Activated T-helper 9 cell treated with anti-CD3 and anti-CD28 coated beads, Interleukin-2, amount 50 U/mL, for 16 hours (primary cell): ENCODE measurements at places on chromosomes 5 and 9.

DNA sequence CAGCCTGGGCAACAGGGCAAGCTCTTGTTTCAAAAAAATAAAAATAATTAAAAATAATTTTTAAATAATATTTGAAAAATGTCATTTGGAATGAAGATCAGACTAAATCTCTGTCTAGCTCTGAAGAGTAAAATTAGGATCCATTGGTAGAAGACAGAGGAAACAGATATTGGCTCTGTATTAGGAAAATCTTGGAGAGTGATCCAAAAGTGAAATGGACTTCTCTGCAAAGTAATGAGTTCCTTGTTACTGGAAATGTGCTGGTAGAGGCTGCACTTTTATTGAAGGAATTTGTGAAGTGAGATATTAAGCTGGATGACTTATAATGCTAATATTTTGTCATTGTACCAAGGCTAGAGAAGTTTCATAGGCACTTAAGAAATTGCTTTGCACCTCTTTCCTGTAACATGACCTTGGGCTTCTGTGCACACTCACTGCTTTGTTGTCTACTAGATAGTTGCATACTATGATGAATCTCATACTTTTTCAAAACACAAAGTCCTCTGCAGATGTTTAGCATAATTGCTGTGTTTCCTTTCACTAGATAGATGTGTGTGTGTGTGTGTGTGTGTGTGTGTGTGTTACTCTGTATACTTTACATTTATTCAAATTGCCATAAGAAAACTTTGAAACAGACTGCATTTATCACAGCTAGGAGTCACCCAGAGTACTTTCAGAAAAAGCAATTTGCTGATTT is 13.1 kb downstream of the THBS4 start:
- no peak for DNase-seq

GRCh38 chr5:27821681-27822080 is 783.3 kb upstream of the CDH9 start:
- no peak for DNase-seq

DNA sequence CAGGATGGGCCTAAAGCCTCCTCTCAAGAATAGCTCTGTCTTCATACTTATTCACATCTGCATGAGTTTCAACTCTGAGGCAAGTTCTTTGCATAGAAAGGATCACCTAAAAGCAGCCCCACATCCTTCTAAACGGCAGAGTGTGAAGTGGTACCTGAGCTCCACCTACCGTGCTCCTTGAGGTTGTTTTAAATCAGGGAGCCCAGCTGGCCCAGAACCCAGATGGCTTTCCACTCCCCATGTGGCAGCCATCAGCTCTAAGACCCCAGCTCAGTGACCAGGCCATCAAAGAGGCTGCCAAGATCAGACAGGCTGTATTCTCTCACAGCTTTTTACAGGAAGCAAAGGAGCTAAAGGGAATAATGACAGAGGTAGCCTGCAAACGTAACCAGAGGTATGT is 299.3 kb downstream of the RASEF start:
- DNase-seq = no peak

DNA sequence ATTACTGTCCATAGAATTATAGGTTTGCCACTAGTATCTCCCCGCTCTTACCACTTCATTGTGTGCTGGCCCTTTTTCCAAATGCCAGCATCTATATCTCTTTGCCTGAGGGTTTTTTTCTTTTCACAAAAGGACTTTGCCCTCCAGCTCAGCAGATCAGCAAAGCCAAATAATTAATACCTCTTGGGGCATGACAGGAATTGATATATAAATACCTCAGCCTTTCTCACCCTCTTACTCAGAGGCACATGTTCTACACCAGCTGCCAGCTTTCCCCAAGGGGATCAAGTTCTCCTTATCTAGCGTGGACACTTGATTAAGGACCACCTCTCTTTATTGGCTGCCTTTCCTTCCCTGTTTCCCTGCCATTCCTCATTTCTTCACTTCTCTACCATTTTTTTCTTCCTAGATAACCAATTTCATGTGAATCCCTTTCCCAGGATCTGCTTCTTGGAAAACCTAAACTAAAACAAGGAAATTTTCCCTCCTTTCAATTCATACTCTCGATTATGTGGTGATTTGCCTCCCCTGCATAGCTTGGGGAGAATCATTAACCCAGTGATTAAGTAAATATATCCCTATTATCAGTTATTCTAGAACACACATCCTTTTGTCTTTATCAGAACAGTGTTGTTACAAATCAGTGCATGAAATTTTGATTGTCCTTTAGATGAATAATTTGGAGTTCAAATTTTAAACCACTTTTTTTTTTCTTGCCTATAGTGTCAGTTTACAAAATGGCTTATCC is 6.9 kb upstream of the NUDT12 start:
- DNase-seq = no peak

GRCh38 chr5:172919525-172920446 is 39.4 kb upstream of the RPL26L1 start:
- no peak for DNase-seq

- DNase-seq = no peak
Measured at GRCh38 chr9:95311961-95312360, 5.5 kb downstream of the FANCC start.

- DNase-seq = peak; percentile 80
Measured at GRCh38 chr9:6703898-6704639, 53.7 kb upstream of the KDM4C start.
